Activated T-helper 1 cell treated with Interleukin-2 at 50 U/mL for 16 hours (primary cell): ENCODE measurements at places on chromosomes 13 and 19.
A peak's percentile ranks its signal among the peaks of the same experiment; 100 is the strongest.

- no peak for DNase-seq
These were observed 27.7 kb downstream of the EFNB2 start for GRCh38 chr13:106507560-106508274.

DNA sequence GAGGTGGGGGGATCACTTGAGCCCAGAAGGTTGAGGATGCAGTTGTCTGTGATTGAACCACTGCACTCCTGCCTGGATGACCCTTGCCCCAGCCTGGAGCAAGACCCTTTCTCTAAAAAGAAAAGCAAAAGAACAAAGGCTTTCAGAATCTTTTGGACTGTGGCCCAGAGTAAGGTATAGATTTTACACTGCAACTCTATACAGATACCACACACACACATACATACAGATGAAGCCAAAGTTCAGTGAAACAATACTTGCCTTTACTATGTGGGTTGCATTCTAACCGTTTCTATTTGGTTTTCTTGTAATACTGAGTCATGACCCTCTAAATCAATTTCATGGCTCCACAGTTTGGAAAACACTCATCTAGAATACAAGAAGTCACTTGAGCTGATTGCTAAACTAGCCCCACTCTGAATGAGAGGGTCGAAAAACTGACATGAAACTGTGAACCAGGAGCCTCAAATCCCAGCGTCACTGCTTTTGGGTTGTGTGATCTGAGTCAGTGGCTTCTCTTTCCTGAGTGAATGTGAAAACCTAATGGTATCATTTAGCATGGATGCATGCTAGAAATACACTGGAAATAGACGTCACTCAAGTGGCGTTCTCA lies 756.1 kb downstream of the UQCRFS1 start:
- DNase-seq: no peak

DNA sequence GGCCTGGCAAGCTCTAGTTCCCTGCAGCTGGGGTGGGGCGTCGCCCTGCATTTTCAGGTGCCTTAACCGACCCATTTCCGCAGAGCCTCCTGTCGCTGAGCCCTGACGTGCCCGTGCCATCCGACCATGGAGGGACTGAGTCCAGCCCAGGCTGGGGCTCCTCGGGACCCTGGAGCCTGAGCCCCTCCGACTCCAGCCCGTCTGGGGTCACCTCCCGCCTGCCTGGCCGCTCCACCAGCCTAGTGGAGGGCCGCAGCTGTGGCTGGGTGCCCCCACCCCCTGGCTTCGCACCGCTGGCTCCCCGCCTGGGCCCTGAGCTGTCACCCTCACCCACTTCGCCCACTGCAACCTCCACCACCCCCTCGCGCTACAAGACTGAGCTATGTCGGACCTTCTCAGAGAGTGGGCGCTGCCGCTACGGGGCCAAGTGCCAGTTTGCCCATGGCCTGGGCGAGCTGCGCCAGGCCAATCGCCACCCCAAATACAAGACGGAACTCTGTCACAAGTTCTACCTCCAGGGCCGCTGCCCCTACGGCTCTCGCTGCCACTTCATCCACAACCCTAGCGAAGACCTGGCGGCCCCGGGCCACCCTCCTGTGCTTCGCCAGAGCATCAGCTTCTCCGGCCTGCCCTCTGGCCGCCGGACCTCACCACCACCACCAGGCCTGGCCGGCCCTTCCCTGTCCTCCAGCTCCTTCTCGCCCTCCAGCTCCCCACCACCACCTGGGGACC lies 1.2 kb downstream of the ZFP36 start:
- DNase-seq: peak; percentile 73

GRCh38 chr13:57857945-57858344 lies 226.4 kb downstream of the PCDH17 start:
- no peak for DNase-seq
